ENCODE measurements at places on chromosomes 5 and 9. TPM values are rescaled to one million over a fixed set of nuclear protein-coding genes. Genes with fewer than 3 reads are reported as not detected.

DNA sequence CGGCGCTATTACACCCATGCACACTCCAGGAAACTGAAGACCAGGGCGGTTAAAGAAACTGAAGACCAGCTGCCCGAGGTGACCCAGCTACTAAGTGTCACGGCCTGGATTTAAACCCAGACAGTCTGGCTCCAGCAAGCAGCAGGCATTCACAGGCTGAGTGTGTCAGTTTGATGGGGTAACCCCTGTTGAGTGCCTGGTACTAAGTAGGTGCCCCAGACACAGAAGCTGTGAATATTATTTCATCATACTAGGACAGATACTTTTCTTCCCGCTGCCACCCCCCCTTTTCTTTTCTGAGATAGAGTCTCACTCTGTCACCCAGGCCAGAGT, 7.3 kb downstream of the ENG start:
- peaks cover 22% of the 10 kb centered on the region for H3K36me3 ChIP-seq
- peak overlapping the region; percentile 90 for H3K27ac ChIP-seq
- no peaks in the 10 kb centered on the region for H3K27me3 ChIP-seq

DNA sequence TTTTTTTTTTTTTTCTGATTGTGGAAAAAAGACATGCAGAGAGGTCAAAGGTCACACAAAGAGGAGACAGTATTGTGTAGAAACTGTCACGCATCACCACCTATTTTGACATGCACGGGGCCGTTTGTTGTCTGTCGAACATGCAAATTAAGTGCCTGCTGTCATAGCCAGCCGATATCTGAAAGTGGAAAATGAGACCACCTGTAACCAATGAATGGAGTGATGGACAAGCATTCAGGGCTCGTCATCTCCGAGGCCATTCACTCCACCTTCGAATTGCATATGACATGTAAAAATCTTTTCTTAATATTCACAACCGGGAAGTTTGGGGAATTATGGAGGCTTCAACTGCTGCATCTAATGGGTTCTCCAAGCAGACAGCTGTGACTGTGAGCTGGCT, 512.2 kb upstream of the ADAMTS16 start:
- H3K4me3 ChIP-seq = no peak overlapping the region
- DNase-seq = no peak
- no peaks in the 10 kb centered on the region for H3K4me1 ChIP-seq
- H3K36me3 ChIP-seq = no peaks in the 10 kb centered on the region

The SLC6A19 gene
- 2.2 TPM for total RNA-seq

The SLC1A3 gene
- 27.8 TPM for total RNA-seq

The KCNIP1 gene
- total RNA-seq = 1.8 TPM

DNA sequence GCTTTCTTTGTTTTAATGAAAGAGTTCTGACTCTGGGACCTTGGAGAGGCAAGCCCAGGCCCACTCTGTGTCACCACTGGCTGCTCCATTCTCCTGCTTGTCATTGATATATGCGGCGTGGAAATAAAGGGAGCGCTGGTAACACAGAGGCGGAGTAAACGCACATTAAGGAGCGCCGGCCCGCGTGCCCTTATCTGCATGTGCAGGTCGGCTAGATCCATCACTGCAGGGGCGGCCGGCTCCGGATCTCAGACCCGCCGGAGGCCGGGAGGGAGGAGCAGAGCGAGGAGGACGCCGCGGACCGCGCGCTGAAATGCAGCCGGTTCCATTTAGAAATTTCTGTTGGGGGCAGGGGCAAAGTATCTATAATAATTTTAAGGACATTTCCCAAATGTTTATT, 70.8 kb downstream of the MRPL36 start:
- H3K4me3 ChIP-seq = no peak overlapping the region
- no peaks in the 10 kb centered on the region for H3K36me3 ChIP-seq
- H3K4me1 ChIP-seq = no peaks in the 10 kb centered on the region
- H3K27me3 ChIP-seq = no peaks in the 10 kb centered on the region
- H3K27ac ChIP-seq = no peak overlapping the region
